ENCODE measurements at places on chromosomes 16 and 17. TPM values are rescaled to one million over a fixed set of nuclear protein-coding genes. Genes with fewer than 3 reads are reported as not detected.
A peak's percentile ranks its signal among the peaks of the same experiment; 100 is the strongest.

SEPTIN12 gene
- not detected for total RNA-seq

RAB11FIP3 gene
- 41.2 TPM for total RNA-seq

ANTKMT gene
- total RNA-seq, result 53.0 TPM

TPPP3 gene
- 3.2 TPM for total RNA-seq

GAA gene
- total RNA-seq, result 166 TPM

TMEM88 gene
- 24.8 TPM for total RNA-seq

SLC5A10 gene
- not detected for total RNA-seq

WIPF2 gene
- total RNA-seq, result 15.9 TPM

GRCh38 chr17:46768540-46768870 lies 50.0 kb downstream of the WNT3 start:
- no peak for DNase-seq

GRCh38 chr17:35496451-35497290 lies 40.8 kb downstream of the SLFN12L start:
- no peak for DNase-seq

- no peak for DNase-seq
These were observed 24.7 kb downstream of the IL21R start for GRCh38 chr16:27426423-27427408.

- DNase-seq, result peak; percentile 12
These were observed 74.5 kb upstream of the DYNLRB2 start for GRCh38 chr16:80466024-80466987.

DNA sequence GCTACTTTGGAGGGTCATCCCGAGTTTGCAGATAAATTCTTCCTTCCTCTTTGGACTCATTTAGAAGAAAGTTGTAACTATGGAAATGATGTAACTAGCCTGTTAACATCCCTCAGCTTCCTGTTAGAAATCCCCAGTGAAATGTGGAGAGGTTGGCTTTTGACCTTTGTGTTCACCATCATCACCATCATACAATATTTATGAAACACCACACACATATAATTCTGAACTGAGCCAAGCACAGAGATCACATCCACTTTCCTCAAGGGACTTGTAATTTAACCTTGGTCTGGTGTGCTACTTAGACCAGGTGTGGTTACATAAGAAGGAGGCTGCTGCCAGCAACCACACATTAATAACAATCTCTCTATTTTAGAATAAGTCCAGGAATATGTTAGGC lies 2.5 kb downstream of the CAPNS2 start:
- DNase-seq, result no peak

DNA sequence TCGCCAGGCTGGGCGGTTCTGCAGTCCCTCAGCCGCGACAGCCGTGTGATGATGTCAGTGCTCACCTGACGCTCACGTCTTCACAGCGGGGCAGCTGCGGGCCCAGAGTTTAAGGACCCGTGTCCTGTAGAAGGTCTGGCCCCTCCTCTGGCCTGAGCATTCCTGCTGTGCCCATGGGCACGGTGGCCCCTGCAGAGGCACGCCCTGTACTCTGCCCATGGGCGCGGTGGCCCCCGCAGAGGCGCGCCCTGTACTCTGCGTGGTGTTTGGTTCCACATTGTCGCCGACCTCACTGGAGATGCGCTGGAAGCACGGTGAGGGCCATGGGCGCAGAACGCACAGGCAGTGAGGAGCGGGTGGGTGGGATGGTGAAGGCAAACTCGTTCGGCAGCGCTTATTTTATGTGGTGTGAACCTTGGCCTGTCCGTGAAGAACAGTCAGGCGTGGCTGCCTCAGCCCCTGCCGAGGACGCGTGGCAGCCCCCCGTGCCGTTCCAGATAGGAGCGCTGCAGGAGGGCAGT lies 122.0 kb downstream of the BANP start:
- DNase-seq, result no peak

DNA sequence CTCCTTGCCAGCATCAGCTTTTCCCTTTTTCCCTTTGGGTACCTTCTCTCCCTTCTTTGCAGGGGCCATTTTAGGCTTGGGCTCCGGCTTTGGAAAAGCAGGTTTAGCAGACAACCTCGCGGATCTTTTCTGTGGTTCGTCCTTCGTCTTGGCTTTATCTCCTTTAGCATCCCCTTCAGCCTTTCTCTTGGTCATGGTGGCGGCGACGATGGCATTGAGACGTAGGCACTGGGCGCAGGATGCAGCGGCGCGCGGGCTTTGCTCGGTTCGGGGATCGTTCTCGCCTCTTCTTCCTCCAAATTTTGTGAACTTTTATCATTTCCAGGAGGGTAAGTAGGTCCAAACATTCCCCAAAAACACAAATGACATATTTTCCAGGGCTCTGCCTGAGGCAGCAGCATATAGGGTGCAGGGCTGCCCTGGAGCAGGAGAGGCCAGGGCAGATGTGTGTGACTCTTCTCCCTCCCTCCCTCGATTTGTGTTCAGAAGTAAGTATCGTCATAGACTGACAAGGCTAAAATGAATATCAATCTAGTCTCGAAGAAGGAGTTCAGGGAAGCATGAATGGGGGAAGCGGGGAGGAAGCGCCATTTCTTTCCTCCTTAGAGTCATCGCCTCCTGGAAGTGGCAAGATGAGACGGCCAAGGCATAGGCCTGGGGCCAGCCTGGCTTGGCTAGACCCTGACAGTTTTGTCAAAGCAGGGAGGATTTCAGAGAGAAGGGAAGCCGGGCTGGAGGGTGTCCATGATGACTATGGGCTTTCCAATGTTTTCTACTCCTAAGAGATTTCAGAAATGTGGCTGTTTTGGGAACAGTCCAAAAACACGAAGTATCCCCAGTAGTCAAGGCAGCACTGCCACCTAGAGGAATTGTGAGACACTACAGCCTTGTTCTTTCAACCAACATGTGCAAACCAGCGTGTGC lies 13.2 kb downstream of the CHCT1 start:
- DNase-seq, result peak; percentile 64

- DNase-seq, result no peak
These were observed 681 bp downstream of the TMEM102 start for GRCh38 chr17:7435676-7436555.

- no peak for DNase-seq
These were observed 74.7 kb downstream of the KLHDC4 start for GRCh38 chr16:87690911-87691685.

GRCh38 chr16:57568173-57568678 lies 25.8 kb downstream of the ADGRG5 start:
- no peak for DNase-seq

DNA sequence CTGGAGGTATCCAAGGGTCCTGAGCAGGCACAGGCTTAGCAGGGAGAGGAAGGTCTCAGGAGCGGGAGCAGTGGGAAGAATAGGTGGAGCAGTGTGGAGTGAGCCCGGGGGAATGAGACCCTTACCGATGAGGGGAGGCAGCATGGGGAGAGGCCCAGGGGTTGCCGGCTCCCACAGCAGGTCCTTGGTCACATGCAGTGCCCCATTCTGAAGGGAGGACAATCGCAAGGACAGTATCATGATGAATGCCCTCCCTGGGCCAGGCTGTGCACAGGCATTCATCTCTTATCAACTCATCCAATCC lies 3.3 kb downstream of the TAF1C start:
- no peak for DNase-seq

- no peak for DNase-seq
These were observed 34.1 kb downstream of the HIC1 start for GRCh38 chr17:2089021-2089422.

- no peak for DNase-seq
These were observed 10.1 kb downstream of the TCF25 start for GRCh38 chr16:89883346-89884040.

GRCh38 chr16:84686707-84687298 lies 13.0 kb upstream of the USP10 start:
- DNase-seq, result no peak

DNA sequence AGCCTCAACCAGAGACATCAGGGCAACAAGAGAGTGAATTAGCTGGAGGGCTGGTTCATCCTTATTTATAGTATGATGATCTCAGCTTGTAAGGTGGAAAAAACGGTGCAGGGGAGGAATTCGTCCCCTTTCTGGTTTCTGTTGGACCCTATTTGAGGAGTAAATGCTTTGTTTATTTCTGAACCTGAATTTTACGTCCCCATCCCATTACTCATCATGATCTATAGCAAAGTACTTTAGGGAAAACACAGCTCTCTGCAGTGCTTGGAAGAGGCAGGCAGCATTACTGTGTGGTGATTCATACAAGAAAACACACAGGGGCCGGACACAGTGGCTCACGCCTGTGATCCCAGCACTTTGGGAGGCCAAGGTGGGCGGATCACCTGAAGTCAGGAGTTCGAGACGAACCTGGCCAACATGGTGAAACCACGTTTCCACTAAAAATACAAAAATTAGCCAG lies 8.0 kb upstream of the VAT1L start:
- no peak for DNase-seq

GRCh38 chr16:8458481-8459046 lies 131.7 kb downstream of the TMEM114 start:
- no peak for DNase-seq

GRCh38 chr17:79974566-79975497 lies 60.8 kb downstream of the TBC1D16 start:
- DNase-seq, result no peak

DNA sequence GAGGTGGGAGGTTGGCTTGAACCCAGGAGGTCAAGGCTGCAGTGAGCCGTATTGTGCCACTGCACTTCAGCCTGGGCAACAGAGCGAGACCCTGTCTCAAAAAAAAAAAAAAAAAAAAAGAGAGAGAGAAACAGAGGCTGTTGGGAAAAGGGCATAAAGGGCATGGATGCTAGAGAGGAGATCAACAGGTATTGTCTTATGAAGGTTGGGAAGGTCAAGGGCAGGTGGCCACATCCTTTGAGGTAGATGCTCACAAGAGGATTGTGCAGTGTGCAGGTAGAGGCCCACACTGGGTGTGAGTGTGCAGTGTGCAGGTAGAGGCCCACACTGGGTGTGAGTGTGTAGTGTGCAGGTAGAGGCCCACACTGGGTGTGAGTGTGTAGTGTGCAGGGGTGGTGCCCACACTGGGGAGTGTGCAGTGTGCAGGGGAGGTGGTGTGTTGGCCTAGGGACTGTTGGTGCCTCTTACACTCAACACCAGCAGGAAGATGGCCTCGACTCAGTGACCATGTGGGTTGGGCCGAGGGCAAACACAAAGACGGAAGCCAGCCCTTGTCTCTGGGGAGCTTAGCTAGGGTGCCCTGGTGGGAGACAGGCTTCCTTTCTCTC lies 404.9 kb upstream of the TNRC6C start:
- no peak for DNase-seq

- DNase-seq, result no peak
These were observed 56.3 kb downstream of the ABCC12 start for GRCh38 chr16:48099455-48099854.

GRCh38 chr17:14144508-14144907 lies 75.2 kb downstream of the COX10 start:
- DNase-seq, result no peak

DNA sequence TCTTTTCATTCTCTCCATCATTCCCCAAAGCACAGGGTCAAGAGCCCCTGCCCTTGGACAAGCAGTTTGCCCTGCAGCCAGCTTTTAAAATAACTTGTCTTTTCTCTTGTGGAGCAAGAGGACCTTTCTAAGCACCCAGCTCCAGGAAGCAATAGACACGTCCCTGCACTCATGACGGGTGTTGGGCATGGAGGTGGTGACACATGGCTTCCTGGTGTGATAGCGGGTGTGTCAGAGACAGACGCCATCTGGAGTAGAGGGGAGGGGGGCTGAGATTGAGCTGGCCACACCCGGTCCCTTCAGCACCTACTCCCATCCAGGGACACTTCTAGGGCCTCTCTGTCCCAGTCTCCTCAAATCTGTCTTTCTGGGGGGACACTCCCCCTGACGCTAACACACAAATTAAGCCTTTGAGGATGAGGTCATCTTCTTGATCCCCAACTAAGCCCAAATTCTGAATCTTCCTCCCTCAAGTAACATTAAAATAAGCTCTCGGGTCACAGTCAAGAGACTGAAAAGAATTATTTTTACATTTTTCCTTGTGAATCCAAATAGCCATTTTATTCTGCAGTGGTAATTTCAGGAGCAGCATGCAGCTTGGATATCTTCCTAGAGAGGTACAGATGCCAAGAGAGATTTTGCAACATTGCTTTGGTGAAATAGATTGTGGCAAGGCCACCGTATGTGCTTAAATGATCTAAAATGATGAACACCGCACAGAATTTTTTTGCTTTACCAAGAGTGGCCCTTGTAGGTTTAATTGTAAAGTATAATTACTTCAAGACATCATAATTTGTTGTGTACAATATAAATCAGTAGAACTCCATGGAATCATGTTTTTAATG lies 216.6 kb upstream of the IRX3 start:
- DNase-seq, result no peak

DNA sequence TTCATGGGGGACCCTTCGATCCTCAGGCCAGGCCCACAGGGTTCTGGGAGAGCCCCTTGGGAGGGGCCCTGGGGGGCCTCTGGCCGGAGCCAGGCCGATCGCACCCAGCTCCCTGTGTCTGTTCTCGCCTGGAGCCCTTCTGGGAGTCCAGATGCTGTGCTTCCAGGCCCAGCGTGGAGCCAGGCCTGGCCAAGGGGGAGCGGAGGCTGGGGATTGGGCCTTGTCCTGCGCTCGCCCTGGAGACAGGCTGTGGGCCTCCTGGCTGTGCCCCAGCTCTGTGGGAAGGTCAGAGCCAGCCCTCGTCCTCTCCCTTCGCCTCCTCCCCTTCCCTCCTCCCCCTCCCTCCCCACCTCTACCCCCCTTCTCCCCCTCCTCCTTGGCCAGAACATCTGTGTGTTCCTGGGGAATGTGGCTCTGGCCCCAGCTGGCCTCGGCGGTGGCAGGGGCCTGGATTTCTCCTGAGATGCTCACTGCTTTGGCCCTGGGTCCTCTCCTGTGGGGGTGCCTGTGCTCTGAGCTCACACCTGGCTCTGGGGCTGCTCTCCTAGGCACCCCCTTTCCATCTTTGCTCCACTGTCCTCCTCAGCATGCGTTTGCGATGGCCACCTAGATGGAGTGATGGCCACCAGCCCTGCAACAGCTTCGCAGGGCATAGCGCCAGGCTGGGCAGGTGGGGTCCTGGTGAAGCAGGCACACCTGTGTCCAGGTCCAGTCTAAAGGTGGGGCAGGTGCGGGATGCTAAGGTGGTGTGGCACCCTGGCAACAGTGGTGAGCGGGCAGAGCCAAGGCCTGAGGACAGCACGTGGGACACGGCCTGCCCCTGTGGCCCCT lies 90.6 kb upstream of the CIBAR2 start:
- DNase-seq, result no peak

DNA sequence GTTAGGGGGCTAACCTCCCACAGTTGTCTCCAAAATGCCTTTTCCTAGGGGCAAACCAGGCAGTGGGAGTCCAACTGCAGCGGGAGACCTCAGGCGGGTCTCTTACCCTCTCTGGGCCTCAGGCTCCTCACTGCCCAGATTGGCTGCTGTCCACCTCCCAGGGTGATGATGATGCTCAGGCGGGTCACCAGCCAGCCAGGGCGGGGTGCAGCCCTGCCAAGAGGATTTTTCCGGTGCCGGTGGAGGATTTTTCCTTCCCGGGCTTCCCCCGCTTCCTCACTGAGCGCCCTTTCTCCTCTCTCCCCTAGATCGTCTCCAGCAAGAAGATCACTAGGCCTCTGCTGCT lies 22.8 kb downstream of the CPNE2 start:
- DNase-seq, result no peak
